Gastroesophageal sphincter (tissue), 4 donors: ENCODE measurements at places on chromosomes 1 and 21.

GRCh38 chr1:65688848-65689247 lies 103.8 kb upstream of the PDE4B start:
- no peak for ATAC-seq

DNA sequence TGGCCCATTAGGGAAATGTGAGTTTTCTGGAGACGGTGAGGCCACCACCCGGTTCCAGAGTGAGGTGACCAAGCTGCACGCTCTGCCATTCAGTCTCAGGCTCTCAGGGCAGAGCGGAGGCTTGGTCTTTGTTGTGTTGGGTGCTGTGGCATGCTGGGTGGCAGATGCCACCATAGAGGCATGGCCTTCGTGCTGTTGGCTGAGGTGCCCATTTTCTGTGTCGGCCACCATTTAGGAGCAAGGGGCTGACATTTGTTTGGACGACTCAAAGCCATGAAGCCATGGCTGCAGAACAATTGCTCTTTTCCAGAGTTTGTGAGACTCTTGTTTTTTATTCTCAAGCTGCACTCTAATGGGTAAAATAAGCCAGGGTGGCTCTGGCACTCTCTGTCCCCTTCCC lies 36.8 kb upstream of the PWP2 start:
- no peak for ATAC-seq

DNA sequence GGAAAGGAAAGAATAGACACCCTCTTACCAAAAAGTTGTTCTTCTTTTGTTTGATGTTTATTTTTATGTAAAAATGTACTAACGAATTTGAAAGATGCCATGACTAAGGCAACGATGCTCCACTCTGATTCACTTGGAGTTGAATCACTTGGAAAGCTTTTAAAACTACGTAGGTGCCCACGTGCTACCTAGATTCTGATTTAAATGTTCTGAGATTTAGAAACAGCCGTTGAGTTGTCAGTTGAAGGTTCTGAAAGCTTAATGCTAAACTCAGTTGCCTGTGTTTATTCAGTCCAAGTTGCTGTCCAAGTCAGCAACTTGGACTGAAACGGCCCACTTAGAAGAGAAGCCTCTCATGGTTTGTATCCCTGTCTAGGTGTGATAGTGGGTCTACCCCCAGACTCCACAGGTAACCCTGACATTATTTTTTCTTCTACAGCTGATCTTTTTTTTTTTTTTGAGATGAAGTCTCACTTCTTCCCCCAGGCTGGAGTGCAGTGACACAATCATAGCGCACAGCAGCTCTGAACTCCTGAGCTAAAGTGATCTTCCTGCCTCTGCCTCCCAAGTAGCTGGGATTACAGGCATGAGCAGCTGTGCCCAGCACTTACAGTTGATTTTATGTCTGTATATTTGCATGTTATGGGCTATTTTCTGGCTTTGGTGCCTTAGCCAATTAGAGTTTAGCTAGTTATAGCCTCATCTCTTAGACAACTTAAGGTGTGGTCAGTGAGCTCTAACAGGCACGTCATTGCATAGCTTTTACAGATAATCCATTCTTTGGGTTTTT lies 1.4 kb upstream of the VAMP4 start:
- peak; percentile 63 for ATAC-seq

GRCh38 chr1:38497921-38498656 lies 361.5 kb downstream of the RRAGC start:
- ATAC-seq = no peak

GRCh38 chr1:70727886-70728489 lies 316.9 kb downstream of the CTH start:
- no peak for ATAC-seq

DNA sequence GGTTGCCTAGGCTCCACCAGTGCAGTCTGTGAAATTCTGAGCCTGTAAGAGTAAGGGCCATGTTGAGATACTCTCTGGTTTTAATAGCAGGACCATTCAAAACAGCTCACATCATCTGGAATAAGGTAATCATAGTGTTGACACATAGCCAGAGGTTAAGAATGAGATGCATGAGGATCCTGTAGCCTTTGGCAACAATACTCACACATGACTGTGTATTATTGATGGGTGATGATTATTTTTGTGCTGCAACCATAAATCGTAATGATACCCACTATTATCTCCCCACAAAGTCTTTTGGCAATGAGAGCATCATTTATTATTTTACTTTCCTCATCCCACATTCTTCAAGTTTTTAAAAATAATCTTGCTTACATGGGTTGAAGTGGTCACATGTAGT lies 35.5 kb downstream of the KCNK2 start:
- peak; percentile 41 for ATAC-seq
